ENCODE measurements at places on chromosomes 12 and 14. TPM values are rescaled to one million over a fixed set of nuclear protein-coding genes. Genes with fewer than 3 reads are reported as not detected.

The GARIN6 gene
- not detected for total RNA-seq

The DPPA3 gene
- total RNA-seq: not detected

The MFAP5 gene
- 0.90 TPM for total RNA-seq

The AQP2 gene
- not detected for total RNA-seq

GRCh38 chr12:66235626-66236281 is 46.7 kb downstream of the IRAK3 start:
- DNase-seq: peak; percentile 4

DNA sequence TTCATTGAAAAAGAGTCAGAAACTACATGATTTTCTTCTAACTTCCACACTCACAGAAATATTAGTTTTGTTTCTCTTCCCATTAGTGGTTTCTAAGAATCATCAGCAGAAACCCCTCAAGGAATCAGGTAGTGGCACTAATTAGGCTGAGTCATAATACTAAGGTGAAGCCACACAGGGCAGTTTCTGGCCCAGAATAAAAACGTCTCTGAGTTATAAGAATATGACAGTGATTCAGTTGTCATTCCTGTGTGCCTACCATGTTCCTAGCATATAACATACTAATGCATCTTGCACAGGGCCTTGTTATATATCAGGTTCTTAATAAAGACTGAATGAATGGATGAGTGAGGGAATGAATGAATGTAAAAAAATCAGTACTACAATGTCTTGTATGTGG is 206.0 kb upstream of the PLEKHG7 start:
- no peak for DNase-seq

GRCh38 chr12:48788854-48789775 is at the start of gene ADCY6:
Gene ADCY6, minus strand, starts transcription at chr12:48789089. Its CDS starts 5,655 bp downstream, at chr12:48783434.
- DNase-seq: peak; percentile 70

DNA sequence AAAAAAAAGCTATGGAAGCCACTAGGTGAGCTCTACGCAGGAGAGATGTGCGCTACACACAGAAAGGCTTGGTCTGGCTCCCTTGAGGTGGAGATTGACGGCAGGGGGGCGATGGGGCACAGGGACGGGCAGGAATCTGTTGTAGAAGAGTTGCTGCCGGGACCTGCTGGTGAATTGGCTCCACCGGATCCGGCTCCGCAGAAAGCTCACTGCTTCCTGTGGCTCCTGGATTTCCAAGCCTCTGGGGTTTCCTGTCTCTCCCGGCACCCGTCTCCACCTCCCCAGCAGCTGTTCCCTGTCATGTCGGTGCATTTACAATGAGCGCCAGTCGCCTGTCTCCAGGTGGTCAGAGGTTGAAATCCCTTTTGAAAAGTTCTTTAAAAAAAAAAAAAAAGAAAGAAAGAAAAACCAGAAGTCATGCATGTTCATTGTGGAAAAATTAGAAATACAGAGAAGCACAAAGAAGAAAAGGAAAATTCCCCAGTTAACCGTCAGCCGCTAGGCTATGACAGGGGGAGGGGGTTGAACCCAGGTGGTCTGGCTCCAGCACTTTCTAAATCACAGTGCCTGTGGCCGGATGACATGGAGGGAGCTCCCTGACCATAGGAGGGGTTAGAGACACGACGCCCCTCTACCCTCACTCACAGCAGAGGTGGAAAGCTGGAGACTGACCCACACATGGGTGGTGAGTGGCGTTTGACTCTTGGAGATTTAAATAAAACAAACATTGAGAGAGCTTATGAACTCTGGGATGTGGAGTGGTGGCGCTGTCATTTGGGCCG is 20.8 kb downstream of the FAM222A start:
- peak; percentile 1 for DNase-seq
